Smooth muscle cell of the coronary artery (primary cell): ENCODE measurements at places on chromosomes 7 and 10. TPM values are rescaled to one million over a fixed set of nuclear protein-coding genes. Genes with fewer than 3 reads are reported as not detected.

The SLC39A12 gene
- not detected in 2 replicates for total RNA-seq

The AKR1D1 gene
- not detected in 2 replicates for total RNA-seq

The KCNIP2 gene
- total RNA-seq: 0.30 and 1.1 TPM in 2 replicates

The PITX3 gene
- 0.38 TPM in 1 of 2 replicates, not detected in the other for total RNA-seq

The NPC1L1 gene
- total RNA-seq: 0.12 TPM in 1 of 2 replicates, not detected in the other

The FAM221A gene
- 0.30 and 3.0 TPM in 2 replicates for total RNA-seq

The RNF133 gene
- 0.23 TPM in 1 of 2 replicates, not detected in the other for total RNA-seq

The MPP7 gene
- total RNA-seq: 0.23 and 0.38 TPM in 2 replicates

The MPLKIP gene
- 1.2 and 22.9 TPM in 2 replicates for total RNA-seq

The EGFR gene
- total RNA-seq: 29.3 and 35.5 TPM in 2 replicates

The AKR1B15 gene
- total RNA-seq: not detected in 2 replicates

The GDF10 gene
- total RNA-seq: 1.1 TPM in 1 of 2 replicates, not detected in the other

The HYAL4 gene
- total RNA-seq: not detected in 2 replicates

The VCL gene
- 108 and 162 TPM in 2 replicates for total RNA-seq

The EFCAB10 gene
- total RNA-seq: not detected in 2 replicates

The FXYD4 gene
- total RNA-seq: not detected in 2 replicates

The GRM3 gene
- total RNA-seq: not detected in 2 replicates

The RPEL1 gene
- total RNA-seq: 0.08 and 0.12 TPM in 2 replicates

The GRB10 gene
- 32.6 and 107 TPM in 2 replicates for total RNA-seq

The NEUROD6 gene
- total RNA-seq: not detected in 2 replicates

The DPYSL4 gene
- total RNA-seq: 4.9 and 7.2 TPM in 2 replicates

The OGDHL gene
- 0.12 and 2.0 TPM in 2 replicates for total RNA-seq

The SPDYE16 gene
- total RNA-seq: 0.12 and 0.15 TPM in 2 replicates

The LIPN gene
- not detected in 2 replicates for total RNA-seq

The EPO gene
- not detected in 2 replicates for total RNA-seq

The SPDYE1 gene
- not detected in 2 replicates for total RNA-seq

The MRPS24 gene
- 82.7 and 98.8 TPM in 2 replicates for total RNA-seq

The GPR146 gene
- total RNA-seq: 1.3 and 6.8 TPM in 2 replicates

The TLL2 gene
- 0.08 and 0.12 TPM in 2 replicates for total RNA-seq

The PKD1L1 gene
- total RNA-seq: under 0.01 TPM in 2 replicates

The RBP4 gene
- 0.15 and 0.23 TPM in 2 replicates for total RNA-seq

The CYP3A4 gene
- not detected in 2 replicates for total RNA-seq

The PTPRE gene
- total RNA-seq: 0.70 and 0.90 TPM in 2 replicates

The UPK3BL2 gene
- 1.3 and 2.2 TPM in 2 replicates for total RNA-seq

The PLXDC2 gene
- 2.1 and 27.1 TPM in 2 replicates for total RNA-seq

The FGL2 gene
- total RNA-seq: 2.6 and 9.8 TPM in 2 replicates

The BCAP29 gene
- total RNA-seq: 41.8 and 64.4 TPM in 2 replicates

The OLAH gene
- total RNA-seq: not detected in 2 replicates

The CALCR gene
- total RNA-seq: not detected in 2 replicates

The NME8 gene
- total RNA-seq: not detected in 2 replicates

The CLDN3 gene
- not detected in 2 replicates for total RNA-seq

The DLD gene
- 26.7 and 42.0 TPM in 2 replicates for total RNA-seq

The ZNF467 gene
- under 0.01 and 1.7 TPM in 2 replicates for total RNA-seq

The CCDC172 gene
- not detected in 2 replicates for total RNA-seq

The MEPCE gene
- total RNA-seq: 18.1 and 22.9 TPM in 2 replicates

The SSC4D gene
- total RNA-seq: 0.68 TPM in 1 of 2 replicates, not detected in the other

The CACNB2 gene
- total RNA-seq: 0.08 and 2.7 TPM in 2 replicates

The CCDC3 gene
- 0.15 and 0.47 TPM in 2 replicates for total RNA-seq

The CCNY gene
- 54.8 and 81.6 TPM in 2 replicates for total RNA-seq

The TAS2R5 gene
- 0.38 and 0.59 TPM in 2 replicates for total RNA-seq

The OR6B1 gene
- not detected in 2 replicates for total RNA-seq
